8988T (cell line): ENCODE measurements at places on chromosomes 12 and 14.

- DNase-seq, result no peak
Observed at GRCh38 chr14:49512571-49512970, 73.6 kb downstream of the RPS29 start.

- no peak for DNase-seq
Observed at GRCh38 chr14:91945751-91946621, 1.5 kb downstream of the FBLN5 start.

DNA sequence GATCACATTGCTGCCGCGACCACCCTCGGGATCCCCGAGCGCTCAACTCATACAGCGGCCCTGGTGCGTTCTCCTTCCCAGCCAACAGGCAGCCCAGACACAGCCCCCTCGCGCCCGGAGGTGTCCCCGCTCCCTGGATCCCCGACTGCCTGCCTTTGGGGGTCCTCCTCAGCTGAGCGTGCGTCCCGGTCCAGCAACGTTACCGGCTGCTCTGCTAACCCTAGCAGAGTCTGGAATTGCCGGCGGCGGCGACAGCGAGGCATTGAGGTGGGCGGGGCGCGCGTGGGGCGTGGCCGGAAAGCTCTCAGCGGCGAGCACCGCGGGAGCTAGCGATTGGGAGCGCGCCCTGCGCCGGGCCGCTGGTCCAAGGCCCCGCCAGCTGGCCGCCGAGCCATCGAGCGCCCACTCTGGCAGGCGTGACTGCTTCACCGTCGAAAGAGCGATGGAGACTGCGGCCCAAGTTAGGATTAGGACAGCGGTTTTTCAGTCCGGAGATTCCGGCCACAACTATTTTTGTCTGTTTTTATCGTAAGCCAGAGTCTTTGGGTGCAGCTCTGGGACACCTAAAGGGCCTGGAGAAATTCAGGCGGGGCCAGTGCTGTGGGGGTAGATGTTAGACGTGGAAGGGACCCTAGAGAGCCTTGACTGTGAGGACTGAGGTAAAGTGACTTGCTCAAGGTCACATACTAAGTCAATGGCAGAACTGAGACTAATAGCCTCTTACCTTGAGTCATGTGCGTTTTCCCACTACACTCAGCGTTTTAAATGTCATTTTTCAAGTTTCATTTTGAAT, at the start of gene HEATR5A:
HEATR5A (minus strand) TSS at position 232 of the 793 bp plus-strand sequence. CDS start 17,575 bp downstream, outside the sequence.
- DNase-seq, result peak; percentile 80

DNA sequence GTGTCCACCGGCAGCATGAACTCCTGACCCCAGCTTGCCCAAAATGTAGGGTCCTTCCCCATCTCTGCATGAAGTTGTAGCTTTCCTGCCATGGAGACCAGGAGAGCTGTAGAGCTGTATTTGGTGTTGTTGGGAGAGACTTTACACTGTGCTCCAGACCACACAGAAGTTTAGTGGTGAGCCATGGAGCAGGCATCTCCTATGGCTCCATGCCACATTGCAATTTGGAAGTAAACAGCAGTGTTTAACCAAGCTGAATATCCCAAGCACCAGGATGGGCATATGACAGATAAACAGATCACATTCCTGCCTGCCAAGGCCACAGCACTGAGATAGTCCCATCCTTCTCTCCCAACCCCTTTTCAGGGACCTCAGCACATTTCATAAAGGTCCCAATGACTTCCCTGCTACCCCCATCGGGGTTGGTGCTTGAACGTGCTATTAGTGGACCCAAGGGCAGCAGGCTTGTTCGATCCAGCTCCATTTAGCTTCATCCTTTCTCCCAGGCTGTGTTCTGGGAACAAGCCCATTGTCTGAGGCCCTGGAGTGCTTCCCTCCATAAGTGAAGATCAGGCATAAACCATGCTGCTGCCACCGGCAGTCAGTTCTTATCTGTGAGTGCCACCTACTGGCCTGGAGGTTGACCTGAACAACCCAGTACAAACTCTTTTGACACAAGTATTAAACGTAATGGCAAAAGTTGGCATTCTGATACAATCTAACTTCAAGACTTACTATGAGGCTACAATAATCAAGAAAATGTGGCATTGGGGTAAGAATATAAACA, 172.3 kb upstream of the ATXN7L3B start:
- no peak for DNase-seq

GRCh38 chr12:111975161-111975931, 37.6 kb downstream of the TMEM116 start:
- no peak for DNase-seq

DNA sequence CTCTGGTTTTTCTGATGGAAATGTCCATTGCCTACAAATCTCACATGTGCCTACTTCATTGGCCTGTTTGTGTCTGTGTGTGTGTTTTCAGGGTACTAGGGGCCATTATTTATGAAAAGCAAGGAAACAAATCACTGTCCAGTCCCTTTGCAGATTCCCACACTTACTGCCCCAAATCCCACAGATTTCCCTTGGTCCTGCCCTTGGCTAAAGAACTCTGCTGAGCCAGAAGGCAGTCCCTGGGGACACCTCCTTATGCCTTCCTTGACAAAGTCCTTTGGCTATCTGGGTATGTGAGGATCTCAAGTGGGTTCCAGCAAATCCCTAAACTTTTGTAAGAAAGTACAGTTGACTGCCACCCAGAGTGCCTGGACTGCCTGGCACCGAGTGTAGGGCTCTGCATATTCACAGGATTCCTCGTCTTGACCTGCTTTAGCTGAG, 388.1 kb downstream of the BCAT1 start:
- no peak for DNase-seq

- DNase-seq, result no peak
Observed at GRCh38 chr12:57530396-57531142, 7.9 kb downstream of the MBD6 start.

DNA sequence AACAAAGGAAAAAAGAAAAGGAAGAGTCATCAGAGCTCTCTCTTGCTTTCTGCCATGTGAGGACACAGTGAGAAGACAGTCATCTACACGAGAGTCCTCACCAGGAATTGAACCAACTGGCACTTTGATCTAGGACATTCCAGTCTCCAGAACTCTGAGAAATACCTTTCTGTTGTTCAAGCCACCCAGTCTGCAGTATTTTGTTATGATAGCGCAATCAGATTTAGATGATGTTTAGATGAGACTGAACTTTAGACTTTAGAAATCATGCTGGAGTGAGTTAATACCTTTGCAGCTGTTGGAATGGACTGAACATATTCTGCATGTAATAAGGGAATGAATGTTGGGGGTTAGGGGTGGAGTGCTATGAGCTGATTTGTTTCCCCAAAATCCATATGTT, 28.1 kb upstream of the RAB21 start:
- DNase-seq, result no peak

DNA sequence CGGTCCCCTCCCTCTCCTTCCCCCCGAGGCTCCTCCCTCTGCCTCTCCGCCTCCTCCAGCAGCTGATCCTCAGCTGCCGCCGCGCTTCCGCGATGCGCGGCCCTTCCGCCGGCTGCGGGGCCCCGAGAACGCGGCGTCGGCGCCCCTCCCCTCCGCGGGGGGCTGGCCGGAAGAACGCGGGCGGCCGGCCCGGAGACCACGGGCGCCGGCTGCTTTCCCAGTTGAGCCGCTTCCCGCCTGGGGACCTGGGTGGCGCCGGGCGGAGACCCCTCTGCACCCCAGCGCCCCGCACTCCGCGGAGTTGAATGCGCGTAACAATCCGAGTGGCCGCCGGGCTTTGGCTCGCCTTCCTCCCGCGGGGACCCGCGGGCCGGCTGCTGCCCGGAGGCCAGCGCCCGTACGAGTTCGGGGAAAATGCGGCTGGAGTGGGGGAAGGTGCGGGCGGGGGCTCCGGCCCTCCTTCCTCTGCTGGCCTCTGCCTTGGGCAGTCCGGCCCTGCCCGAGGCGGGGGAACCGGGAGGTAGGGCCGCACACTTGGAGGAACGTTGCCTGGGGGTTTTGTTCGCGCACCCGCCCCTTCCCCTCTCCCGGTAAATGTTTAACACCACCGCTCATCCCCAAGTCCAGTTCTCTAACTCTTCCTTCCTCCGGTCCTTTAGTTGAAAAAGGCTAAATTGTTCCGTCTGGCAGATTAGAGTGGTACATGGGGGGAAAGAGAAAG, 393 bp upstream of the DCAF5 start:
- peak; percentile 90 for DNase-seq
